ENCODE measurements at places on chromosomes 3 and 15.

DNA sequence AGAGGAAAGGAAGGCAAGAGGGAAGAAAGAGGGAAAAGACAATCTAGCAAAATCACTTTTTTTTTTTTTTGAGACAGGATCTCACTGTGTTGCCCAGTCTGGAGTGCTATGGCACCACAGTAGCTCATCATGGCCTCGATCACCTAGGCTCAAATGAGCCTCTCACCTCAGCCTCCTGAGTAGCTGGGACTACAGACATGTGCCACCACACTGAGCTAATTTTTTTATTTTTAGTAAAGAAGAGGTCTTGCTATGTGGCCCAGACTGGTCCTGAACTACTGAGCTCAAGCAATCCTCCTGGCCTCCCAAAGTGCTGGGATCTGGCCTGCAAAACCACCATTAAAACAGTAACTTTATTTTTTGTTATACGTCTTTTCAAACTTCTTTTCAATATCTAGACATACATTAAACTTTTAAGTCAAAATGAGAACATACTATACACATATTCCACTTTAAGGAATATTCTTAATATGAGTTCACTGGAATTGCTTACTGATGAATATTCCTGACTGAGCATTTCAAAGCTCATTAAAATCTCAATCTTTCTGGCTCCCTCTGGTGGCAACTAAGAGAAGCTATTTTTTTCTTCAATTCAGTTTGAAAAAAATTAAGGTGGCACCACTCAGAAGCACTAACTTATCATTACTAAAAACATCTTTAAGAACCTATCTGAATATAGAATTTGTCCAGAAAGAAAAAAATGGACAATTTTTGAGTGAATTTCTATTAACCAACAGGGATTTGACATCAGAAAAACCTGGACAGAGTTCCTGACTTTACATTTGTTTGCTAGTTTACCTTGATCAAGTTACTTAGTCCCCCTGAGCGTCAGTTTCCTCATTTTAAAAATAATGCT is 40.9 kb downstream of the UACA start:
- DNase-seq, result no peak

GRCh38 chr15:52102463-52102862 is 10.1 kb downstream of the BCL2L10 start:
- no peak for DNase-seq

DNA sequence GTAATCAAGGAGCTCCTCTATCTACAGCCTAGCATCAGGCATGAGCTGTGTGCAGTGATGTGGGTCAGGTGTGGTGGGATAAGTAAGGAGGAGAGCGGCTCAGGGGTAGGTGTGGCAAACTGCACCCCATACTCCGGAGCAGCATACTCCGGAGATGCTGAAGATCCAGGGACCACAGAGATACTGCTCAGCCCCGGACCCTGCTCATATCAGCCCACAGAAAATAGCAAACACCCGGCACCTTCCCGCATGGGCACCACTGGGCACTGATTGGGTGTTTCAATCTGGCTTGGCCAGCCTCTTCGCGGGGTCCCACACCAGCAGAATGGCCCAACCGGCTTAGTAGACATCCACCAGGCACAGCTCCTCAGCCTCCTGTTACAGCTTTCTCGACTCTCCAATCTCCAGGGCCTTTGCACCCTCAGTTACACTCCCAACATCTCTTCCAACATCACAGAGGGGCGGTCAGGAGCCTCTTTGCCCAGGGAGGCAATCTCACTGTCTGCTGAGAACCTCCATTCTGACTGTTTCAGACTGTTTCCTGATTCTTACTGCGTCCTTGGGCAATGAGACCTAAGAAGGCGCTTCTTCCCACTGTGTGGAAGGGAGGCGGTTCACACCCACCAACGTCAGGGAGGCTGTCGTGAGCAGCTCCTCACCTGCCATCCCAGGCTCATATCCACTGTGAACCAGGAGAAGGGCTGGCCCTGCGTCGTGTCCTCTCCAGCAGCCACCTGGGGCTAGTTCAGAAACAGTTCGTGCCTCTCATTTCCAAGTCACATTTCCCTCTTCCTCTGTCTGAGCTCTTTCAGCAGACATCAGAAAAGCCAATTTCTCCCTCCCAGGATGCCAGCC is 59.8 kb downstream of the CAPN7 start:
- DNase-seq, result no peak

- no peak for DNase-seq
Observed at GRCh38 chr3:39780352-39780751, 29.1 kb upstream of the MYRIP start.

DNA sequence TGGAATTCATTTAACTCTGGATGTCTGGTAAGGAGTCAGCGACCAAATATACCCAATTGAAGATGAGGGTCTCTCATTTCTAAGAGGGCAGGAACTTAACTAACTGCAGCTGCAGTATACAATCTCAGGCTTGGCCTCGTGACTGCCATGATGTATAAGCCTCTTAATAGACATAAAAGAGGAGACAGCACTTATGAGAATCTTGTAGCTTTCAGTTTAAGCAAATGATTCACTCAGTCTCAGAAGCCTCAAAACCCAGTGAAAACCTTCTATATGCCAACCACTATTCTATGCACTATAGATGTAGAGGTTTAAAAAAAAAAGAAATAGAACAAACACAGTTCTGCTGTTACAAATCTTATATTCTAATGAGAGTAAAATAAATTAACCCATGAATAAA is 513.9 kb downstream of the TBL1XR1 start:
- no peak for DNase-seq

All from activated CD4-positive, alpha-beta T cell treated with anti-CD3 and anti-CD28 coated beads, Interleukin-2, amount 50 U/mL, for 24 hours (primary cell).